Left lung (tissue), 14 donors: ENCODE measurements at places on chromosomes 11 and 22. TPM values are rescaled to one million over a fixed set of nuclear protein-coding genes. Genes with fewer than 3 reads are reported as not detected.

The SYCE3 gene
- total RNA-seq = not detected

The C22orf23 gene
- total RNA-seq = 0.65 TPM

The GLYAT gene
- not detected for total RNA-seq

The KCNQ1OT1 gene
- total RNA-seq = 2.5 TPM

The PRRG4 gene
- total RNA-seq = 14.2 TPM

GRCh38 chr11:88535916-88536547 lies 198.5 kb upstream of the CTSC start:
- H3K36me3 ChIP-seq = no peaks in the 10 kb centered on the region
- H3K4me1 ChIP-seq = no peaks in the 10 kb centered on the region
- no peak overlapping the region for H3K4me3 ChIP-seq
- H3K27me3 ChIP-seq = no peaks in the 10 kb centered on the region

DNA sequence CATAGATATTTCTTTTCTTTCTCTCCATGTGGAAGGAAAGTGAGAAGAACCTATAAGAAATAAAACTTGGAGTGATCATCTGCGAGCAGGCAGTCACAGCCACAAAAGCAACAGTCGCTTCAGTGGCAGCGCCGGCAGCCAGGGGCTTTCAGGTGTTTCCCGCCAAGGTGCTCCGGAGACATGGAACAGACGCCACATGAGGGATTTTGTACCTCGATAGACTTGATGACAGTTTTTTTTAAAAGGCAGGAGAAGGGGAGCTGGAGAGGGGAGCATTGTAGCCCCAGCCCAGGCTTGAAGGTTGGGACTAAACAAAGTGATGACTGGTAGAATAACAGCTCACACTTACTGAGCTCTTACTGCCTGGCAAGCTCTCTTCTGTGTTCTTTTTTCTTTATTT lies 471.4 kb upstream of the B3GAT1 start:
- no peaks in the 10 kb centered on the region for H3K4me1 ChIP-seq
- H3K4me3 ChIP-seq = no peak overlapping the region
- H3K27ac ChIP-seq = no peak overlapping the region
- peaks cover 34% of the 10 kb centered on the region for H3K27me3 ChIP-seq
- no peak for DNase-seq

DNA sequence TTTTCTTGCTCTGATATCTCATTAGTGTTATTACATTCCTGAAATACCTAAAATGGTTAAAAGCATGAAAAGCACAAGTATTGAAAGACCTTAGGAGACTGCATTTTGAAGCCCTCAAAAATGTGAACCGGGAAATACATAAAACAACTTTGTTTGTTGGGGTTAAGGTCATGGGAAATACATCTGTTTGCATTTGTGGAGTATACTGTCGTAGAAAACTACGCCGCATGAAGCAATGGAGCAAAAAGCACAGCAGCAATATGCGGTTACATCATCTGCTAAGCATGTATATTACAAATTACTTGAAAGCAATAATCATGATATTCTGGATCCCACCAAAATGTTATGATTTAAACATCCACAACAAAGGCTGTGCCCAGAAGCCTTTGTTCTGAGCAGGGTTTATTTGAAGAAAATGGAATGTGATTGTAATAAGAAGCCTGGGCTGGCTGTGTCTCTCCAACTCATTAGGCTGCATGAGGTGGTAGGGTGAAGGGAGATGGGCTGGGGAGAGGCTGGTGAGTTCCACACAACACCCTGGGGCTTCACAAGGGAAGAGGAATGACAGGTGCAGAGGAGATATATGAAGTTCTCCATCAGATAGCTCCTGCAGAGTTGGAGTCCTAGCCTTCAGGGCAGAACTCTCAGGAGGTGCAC lies 64.7 kb upstream of the LIN7C start:
- H3K36me3 ChIP-seq = no peaks in the 10 kb centered on the region
- H3K4me1 ChIP-seq = no peaks in the 10 kb centered on the region

GRCh38 chr11:65598258-65598699 lies 2.7 kb upstream of the KCNK7 start:
- no peaks in the 10 kb centered on the region for H3K36me3 ChIP-seq
- no peak overlapping the region for H3K27ac ChIP-seq
- no peak for DNase-seq
- H3K4me1 ChIP-seq = peaks cover 4% of the 10 kb centered on the region
- no peak overlapping the region for H3K4me3 ChIP-seq

- no peak for DNase-seq
- no peaks in the 10 kb centered on the region for H3K36me3 ChIP-seq
- no peak overlapping the region for H3K4me3 ChIP-seq
- H3K4me1 ChIP-seq = no peaks in the 10 kb centered on the region
- no peaks in the 10 kb centered on the region for H3K27me3 ChIP-seq
Measured at GRCh38 chr11:134260503-134260902, 7.1 kb downstream of the ACAD8 start.

DNA sequence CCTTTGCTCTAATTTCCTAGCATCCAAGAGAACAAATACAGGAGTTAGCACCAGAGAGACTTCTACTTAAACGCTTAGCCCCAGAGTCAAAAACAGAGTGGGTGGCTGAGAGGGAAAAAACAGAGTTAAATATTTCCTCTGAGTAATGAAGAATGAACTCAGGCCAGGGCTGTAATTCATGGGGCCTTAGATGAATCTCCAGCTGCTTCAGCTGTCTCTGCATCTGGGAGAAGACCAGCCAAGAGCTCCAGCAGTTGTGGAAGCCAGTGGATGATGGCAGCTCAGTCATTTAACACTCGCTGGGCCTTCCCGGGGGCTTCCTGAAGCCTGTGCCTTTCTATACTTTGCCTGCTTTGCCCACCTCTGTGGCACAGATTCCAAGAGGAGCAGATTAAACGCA lies 5.7 kb upstream of the ADAMTS15 start:
- no peak overlapping the region for H3K4me3 ChIP-seq
- H3K36me3 ChIP-seq = no peaks in the 10 kb centered on the region
- H3K27me3 ChIP-seq = no peaks in the 10 kb centered on the region
- no peaks in the 10 kb centered on the region for H3K4me1 ChIP-seq
- no peak for DNase-seq

GRCh38 chr11:44564670-44565210 lies 723 bp upstream of the CD82 start:
- peak; percentile 90 for DNase-seq
- H3K36me3 ChIP-seq = no peaks in the 10 kb centered on the region
- H3K4me1 ChIP-seq = peaks cover 31% of the 10 kb centered on the region
- H3K27ac ChIP-seq = peak overlapping the region; percentile 96

GRCh38 chr11:101439488-101439887 lies 144.3 kb downstream of the TRPC6 start:
- no peak overlapping the region for H3K27ac ChIP-seq
- no peak overlapping the region for H3K4me3 ChIP-seq
- H3K4me1 ChIP-seq = peaks cover 9% of the 10 kb centered on the region

GRCh38 chr11:127218275-127218608 lies 217.7 kb upstream of the KIRREL3 start:
- H3K27ac ChIP-seq = no peak overlapping the region
- H3K27me3 ChIP-seq = no peaks in the 10 kb centered on the region
- H3K4me3 ChIP-seq = no peak overlapping the region
- no peaks in the 10 kb centered on the region for H3K4me1 ChIP-seq
- H3K36me3 ChIP-seq = no peaks in the 10 kb centered on the region

DNA sequence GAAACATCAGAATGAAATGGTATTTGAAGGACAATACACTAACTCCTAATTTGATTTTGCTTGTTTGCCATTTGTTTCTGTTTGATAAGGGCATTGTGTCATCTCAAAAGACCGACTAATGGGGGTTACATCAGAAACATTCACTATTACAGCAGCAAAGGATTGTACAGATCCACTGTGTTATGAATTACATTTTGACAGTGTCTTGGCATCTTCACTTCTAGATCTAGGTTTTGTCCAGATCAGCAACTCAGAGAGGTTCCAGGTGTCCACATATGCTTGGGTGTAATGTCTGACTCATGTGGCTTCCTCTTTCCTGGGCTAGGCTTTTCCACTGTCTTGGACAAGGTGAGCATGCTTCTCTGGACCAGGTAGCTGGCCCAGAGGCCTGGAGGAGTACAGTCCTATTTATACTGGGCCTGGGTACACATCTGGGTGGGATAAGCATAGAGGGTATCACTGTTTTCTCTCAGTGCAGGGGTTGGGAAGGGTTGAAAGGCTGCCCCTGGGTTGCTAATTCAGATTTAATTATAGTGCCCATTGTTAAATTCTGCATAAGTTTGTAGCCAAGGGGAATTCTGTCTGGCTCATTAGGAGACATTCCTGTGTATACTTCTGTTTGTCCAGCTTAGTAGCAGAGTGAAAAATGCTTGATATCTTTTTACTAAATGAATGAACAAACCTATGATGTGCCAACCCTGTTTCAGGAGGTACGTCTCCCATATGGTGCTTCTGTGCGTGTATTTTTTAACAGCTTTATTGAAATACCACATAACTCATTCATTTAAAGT lies 23.8 kb downstream of the DDI1 start:
- no peak overlapping the region for H3K27ac ChIP-seq
- DNase-seq = no peak
- peaks cover 8% of the 10 kb centered on the region for H3K4me1 ChIP-seq
- no peaks in the 10 kb centered on the region for H3K36me3 ChIP-seq
- H3K27me3 ChIP-seq = no peaks in the 10 kb centered on the region
